Nephron progenitor cell (in vitro differentiated cells): ENCODE measurements at places on chromosomes 16 and 17.

GRCh38 chr17:21007646-21008045 lies 35.2 kb downstream of the USP22 start:
- peak overlapping the region; percentile 66 for H3K27ac ChIP-seq
- H3K27me3 ChIP-seq, result peaks cover 3% of the 10 kb centered on the region
- peaks cover 76% of the 10 kb centered on the region for H3K36me3 ChIP-seq

GRCh38 chr16:89115216-89115861 lies 21.7 kb downstream of the ACSF3 start:
- no peak for DNase-seq
- no peak overlapping the region for H3K4me3 ChIP-seq
- peaks cover 21% of the 10 kb centered on the region for H3K36me3 ChIP-seq
- H3K27me3 ChIP-seq, result no peaks in the 10 kb centered on the region
- H3K4me1 ChIP-seq, result no peaks in the 10 kb centered on the region

DNA sequence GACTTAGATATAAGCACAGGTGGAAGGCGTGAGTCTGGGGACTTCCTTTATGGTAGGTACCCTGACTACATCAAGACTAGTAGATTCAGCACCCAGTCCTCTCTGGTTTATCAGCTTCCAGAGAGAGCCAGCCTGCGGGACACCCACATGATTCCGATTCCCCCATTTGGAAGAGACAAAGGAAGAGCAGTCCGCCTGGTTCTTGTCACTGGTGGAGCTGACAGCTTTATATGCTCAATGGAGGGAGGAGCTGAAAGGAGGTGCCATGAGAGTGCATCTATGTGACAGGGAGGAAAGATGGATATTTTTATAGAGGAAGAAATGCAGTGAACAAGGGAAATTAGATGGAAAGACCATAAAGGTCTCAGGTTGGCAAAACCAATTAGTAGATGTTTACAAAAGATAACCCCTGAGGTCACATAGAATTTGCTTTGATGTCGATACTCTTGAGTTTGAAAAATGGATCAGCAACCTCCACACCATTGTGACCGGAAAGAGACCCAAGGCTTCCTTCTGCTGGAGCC lies 437.7 kb downstream of the PMP22 start:
- peaks cover 19% of the 10 kb centered on the region for H3K27me3 ChIP-seq
- peaks cover 56% of the 10 kb centered on the region for H3K4me1 ChIP-seq

GRCh38 chr16:23821875-23822688 lies 13.7 kb upstream of the PRKCB start:
- H3K27me3 ChIP-seq, result peaks cover 47% of the 10 kb centered on the region
- peaks cover 21% of the 10 kb centered on the region for H3K4me1 ChIP-seq
- no peak overlapping the region for H3K4me3 ChIP-seq
- H3K27ac ChIP-seq, result no peak overlapping the region
- no peaks in the 10 kb centered on the region for H3K36me3 ChIP-seq
- no peak for DNase-seq

DNA sequence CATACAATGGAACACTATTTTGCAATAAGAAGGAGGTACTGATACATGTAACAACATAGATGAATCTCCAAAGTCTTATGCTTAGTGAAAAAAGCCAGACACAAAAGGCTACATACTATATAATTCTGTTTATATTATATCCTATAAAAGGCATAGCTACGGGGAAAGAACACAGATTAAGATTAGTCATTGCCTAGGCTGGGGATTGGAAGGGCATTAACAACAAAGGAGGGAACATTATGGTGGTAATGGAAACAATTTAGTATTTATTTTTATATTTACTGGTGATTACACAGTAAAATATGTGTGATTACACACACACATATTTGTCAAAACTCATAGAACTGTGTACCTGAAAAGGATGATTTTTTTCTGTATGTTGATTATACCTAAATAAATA lies 278.1 kb downstream of the ZFHX3 start:
- no peak overlapping the region for H3K27ac ChIP-seq
- no peak overlapping the region for H3K4me3 ChIP-seq
- peaks cover 26% of the 10 kb centered on the region for H3K36me3 ChIP-seq
- DNase-seq, result no peak

GRCh38 chr16:46737621-46738214 lies 10.4 kb downstream of the MYLK3 start:
- H3K27me3 ChIP-seq, result peaks cover 85% of the 10 kb centered on the region
- H3K36me3 ChIP-seq, result no peaks in the 10 kb centered on the region
- no peak for DNase-seq
- H3K27ac ChIP-seq, result no peak overlapping the region

GRCh38 chr17:64769712-64770111 lies 107.6 kb upstream of the SMURF2 start:
- no peaks in the 10 kb centered on the region for H3K36me3 ChIP-seq
- DNase-seq, result no peak
- peaks cover 17% of the 10 kb centered on the region for H3K4me1 ChIP-seq

- DNase-seq, result no peak
- H3K36me3 ChIP-seq, result peaks cover 19% of the 10 kb centered on the region
- H3K4me1 ChIP-seq, result peaks cover 28% of the 10 kb centered on the region
- H3K27ac ChIP-seq, result peak within 1 kb of the TSS; percentile 83
- H3K27me3 ChIP-seq, result peaks cover 3% of the 10 kb centered on the region
Observed at GRCh38 chr16:57999971-58000705, at the start of gene ZNF319. ZNF319 (minus strand) TSS chr16:58000672; CDS start chr16:57998265, 2,407 bp downstream.

GRCh38 chr17:82062984-82063368 lies 2.6 kb downstream of the DUS1L start:
- DNase-seq, result no peak
- peaks cover 4% of the 10 kb centered on the region for H3K4me1 ChIP-seq
- H3K4me3 ChIP-seq, result no peak overlapping the region
- no peaks in the 10 kb centered on the region for H3K27me3 ChIP-seq
- H3K27ac ChIP-seq, result no peak overlapping the region
- H3K36me3 ChIP-seq, result no peaks in the 10 kb centered on the region

DNA sequence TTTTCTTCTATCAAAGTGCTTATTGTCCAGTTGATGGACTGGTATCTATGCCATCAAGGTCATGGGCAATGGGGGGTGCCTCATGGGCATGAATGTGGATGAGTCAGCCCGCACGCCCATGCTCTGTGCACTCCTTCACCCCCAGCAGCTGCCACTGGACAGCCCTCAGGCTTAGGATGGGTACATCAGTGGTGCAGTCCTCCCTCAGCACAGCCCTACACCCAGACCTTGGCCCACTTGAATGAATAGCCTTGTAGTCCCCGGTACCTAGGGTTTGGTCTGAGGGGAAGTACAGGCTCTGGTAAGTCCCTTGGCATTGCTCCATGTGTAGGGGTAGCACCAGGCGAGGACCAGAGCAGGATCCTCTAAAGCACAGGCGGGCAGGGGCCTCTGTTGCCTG lies 10.4 kb upstream of the GNA13 start:
- H3K27me3 ChIP-seq, result peaks cover 9% of the 10 kb centered on the region
- H3K27ac ChIP-seq, result no peak overlapping the region
- no peak overlapping the region for H3K4me3 ChIP-seq
- no peak for DNase-seq
- H3K4me1 ChIP-seq, result peaks cover 30% of the 10 kb centered on the region
- no peaks in the 10 kb centered on the region for H3K36me3 ChIP-seq

DNA sequence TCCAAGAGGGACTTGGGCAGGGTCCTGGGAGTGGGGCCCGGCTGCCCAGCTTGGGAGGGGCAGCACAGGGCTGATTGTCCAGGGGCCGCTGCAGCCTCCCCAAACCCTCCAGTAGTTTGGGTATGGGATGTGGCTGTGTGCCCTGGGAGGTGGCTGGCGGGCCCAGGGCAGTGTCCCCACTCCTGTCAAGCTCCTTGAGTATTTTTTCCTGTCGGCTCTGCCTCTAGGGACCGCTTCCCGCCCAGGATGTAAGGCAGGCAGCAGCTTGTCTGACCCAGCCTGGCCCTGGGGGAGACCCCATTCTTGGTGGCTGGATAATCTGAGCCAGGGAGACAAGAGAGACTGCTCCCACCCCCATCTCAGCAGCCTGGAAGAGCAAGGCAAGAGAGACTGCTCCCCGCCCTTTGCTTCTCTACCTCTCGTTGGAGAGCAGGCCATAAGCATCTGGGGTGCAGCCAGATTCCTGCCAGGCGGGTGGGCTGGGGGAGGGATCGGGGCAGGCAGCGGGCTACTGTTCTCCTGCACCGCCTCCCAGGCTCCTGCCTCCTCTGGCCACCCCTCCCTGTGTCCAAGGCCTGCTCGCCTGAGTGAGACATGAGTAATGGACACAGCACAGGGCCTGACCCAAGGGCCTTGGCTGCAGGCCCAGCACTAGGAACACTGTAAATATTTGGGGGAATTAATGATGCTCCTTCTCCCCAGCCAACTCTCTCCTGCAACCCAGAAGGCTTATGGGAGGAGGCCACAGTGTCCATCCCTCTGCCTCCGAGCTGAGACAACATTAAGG lies 18.4 kb upstream of the ITGA3 start:
- peaks cover 10% of the 10 kb centered on the region for H3K27me3 ChIP-seq
- peak overlapping the region; percentile 19 for H3K27ac ChIP-seq
- H3K4me1 ChIP-seq, result peaks cover 43% of the 10 kb centered on the region
- no peak for DNase-seq

- H3K36me3 ChIP-seq, result no peaks in the 10 kb centered on the region
- DNase-seq, result peak; percentile 26
- no peak overlapping the region for H3K27ac ChIP-seq
- no peak overlapping the region for H3K4me3 ChIP-seq
- peaks cover 25% of the 10 kb centered on the region for H3K4me1 ChIP-seq
- H3K27me3 ChIP-seq, result peaks cover 6% of the 10 kb centered on the region
Observed at GRCh38 chr17:19492141-19492540, 41.5 kb upstream of the SLC47A1 start.

DNA sequence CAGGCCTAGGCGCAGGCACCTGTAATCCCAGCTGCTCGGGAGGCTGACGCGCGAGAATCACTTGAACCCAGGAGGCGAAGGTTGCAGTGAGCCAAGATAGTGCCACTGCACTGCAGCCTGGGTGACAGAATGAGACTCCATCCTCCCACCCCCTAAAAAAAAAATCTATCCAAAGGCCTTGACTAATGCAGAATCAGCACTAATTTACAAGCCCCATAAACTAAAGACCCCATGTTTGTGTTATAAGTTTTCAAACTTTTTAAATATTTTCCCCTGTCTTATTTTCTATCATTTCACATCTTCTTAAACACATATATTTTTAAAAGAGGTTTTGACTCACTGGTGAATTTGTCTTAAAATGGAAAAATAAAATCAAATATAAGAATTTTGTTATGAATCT lies 713.1 kb downstream of the WWOX start:
- H3K4me3 ChIP-seq, result no peak overlapping the region
- no peak overlapping the region for H3K27ac ChIP-seq
- peaks cover 5% of the 10 kb centered on the region for H3K27me3 ChIP-seq
- H3K4me1 ChIP-seq, result peaks cover 49% of the 10 kb centered on the region
- DNase-seq, result no peak

DNA sequence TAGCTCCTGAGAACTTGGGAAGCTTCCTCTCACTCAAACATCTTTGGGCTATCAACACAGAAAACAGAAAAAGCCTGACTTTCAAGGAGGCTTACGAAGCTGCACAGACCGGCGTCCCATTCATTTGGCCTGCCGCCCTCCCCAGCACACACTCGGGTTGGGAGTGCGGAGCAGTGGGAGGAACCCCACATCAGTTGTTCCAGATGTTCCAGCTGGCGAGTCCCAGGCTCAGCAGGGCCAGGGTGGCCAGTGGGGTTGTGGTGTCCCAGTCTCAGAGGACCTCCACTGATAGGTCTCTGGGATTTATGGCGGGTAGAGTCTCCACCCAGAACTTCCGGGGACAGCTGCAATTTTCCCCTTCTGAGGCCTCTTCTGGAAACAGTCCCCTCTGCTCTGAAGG lies 43.1 kb upstream of the DLX4 start:
- no peak overlapping the region for H3K27ac ChIP-seq
- H3K4me1 ChIP-seq, result peaks cover 41% of the 10 kb centered on the region
- no peak overlapping the region for H3K4me3 ChIP-seq
- no peak for DNase-seq
- H3K36me3 ChIP-seq, result no peaks in the 10 kb centered on the region
- peaks cover 14% of the 10 kb centered on the region for H3K27me3 ChIP-seq

DNA sequence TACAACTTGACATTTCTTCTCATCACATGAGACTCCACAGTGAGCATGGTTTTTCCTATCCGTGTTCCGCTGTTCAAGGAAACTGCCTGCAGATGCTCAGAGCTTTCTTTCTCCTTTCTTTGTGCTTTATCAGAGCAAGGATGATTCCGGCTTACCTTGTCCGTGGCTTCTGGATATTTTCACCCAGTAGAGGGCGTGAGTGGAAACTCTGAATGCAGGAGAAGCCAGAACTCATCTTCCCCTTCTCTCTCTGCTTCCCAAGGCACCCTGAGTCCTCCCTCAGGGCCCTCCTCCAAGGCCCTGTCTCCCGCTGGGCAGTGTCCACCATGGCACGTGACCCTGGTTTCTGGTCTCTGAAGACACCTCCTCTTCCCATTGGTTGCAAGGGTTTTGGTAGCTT lies 721.1 kb upstream of the RBFOX1 start:
- DNase-seq, result no peak
- no peak overlapping the region for H3K27ac ChIP-seq
- H3K4me3 ChIP-seq, result no peak overlapping the region
- H3K4me1 ChIP-seq, result no peaks in the 10 kb centered on the region
- H3K27me3 ChIP-seq, result peaks cover 5% of the 10 kb centered on the region

- H3K4me1 ChIP-seq, result peaks cover 65% of the 10 kb centered on the region
- peak overlapping the region; percentile 94 for H3K27ac ChIP-seq
- DNase-seq, result peak; percentile 45
- peaks cover 8% of the 10 kb centered on the region for H3K36me3 ChIP-seq
- peaks cover 6% of the 10 kb centered on the region for H3K27me3 ChIP-seq
Observed at GRCh38 chr17:75457047-75457654, 716 bp downstream of the TMEM94 start.
